ENCODE measurements at places on chromosomes 6 and 20.

DNA sequence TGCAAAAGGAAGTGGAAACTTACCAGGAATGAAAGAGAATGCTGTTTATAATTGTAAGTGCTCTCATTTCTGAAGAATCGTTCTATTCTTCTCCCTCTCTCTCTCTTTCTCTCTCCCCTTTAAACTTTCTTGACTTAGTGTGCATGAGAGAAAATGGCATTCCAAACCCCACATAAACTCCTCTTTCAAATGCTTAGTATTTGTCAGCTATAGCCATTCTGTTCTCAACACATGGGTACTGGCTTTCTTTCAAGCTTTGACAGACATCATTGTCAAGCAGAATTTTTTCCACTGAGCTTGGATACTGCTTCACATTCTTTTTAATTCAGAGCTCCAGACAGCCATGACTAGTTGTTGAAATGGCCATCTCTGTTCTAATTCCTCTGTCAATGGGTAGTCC, 51.1 kb upstream of the PREP start:
- no peak for DNase-seq

GRCh38 chr20:2469991-2470422, 582 bp downstream of the SNRPB start:
- peak; percentile 47 for DNase-seq

GRCh38 chr20:46011631-46012482, 3.1 kb downstream of the MMP9 start:
- DNase-seq: no peak

DNA sequence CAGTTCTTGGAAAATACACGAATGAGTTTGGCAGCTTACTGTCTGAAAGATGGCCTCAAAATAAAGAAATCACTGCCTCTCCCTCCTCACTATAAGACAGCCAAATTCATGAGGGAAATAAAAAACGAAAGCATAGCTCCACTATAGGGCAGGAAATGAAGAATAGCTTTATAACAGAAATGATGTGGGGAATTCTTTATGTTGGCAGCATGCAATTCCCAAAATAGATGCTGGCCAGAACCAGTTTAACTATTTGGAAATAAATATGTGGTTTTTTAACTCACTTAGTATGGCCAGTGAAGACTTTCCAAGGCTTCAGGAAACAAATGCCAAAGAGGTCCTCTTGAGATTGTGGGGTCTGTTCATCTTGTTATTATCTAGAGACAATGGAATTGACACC, 100.5 kb downstream of the TBX18 start:
- DNase-seq: no peak

GRCh38 chr20:4490045-4490444, 231.7 kb upstream of the PRND start:
- DNase-seq: no peak

GRCh38 chr6:137949686-137950390, 82.8 kb downstream of the TNFAIP3 start:
- DNase-seq: no peak

DNA sequence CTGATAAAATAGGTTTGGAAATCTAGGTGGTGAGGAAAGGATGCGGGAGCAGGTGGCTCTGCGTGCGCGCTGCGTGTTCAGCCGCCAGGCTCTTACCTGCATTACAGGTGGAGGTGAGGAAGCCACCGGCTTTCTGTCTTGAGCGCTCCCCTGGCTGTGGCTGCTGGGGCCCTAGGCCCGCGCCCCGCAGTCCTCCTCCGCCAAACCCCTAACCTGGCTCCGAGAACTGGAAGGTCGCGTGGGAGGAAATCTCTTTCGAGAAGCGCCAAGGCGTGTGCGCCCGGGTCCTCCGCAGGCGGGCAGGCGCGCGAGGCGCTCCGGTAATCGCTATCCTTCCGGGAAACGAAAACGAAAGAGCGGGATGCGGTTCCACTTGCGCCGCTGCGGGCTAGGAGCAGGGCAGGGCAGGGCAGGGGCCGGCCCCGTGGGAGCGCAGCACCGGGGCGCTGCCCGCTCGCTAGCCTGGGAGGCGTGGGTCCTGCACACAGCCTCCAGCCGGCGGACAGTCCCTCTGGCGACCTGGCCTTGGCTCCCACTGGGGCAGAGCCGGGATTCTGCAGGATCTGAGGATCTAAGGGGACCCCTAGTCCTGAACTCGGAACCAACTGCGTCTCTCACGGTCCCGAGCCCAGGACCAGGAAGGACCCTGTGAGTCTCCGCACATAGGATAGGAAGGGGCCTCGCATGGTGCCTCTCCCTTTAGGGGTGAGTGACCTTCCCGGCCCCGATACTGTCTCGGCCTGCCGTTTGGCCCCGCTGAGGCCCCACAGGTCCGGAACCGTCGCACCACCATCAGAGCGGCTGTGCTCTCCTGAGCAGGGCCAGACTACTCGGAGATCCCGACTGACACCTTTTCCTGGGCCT, at the start of gene ETV7:
TSS of gene ETV7 (minus strand) at position 230 of the 864 bp plus-strand sequence. CDS start at position 102, 128 bp downstream.
- no peak for DNase-seq

GRCh38 chr20:3452136-3452535, 18.7 kb upstream of the ATRN start:
- DNase-seq: no peak

GRCh38 chr20:39986173-39986904, 702.7 kb downstream of the MAFB start:
- no peak for DNase-seq

Measured in stimulated activated CD4-positive, alpha-beta T cell treated with anti-CD3 and anti-CD28 coated beads, Interleukin-1b, Interleukin-23, amount 100 ng/mL, for 24 hours (primary cell).